Stimulated activated memory B cell treated with anti-CD40 and anti-IgM and Interleukin-4, amounts not matched to agents 10 μg/mL and 1 μg/mL and 100 μg/mL, for 72 hours (primary cell): ENCODE measurements at places on chromosomes 7 and 10.

GRCh38 chr7:47040795-47041347 is 541.0 kb downstream of the TNS3 start:
- no peaks in the 10 kb centered on the region for H3K36me3 ChIP-seq
- H3K27ac ChIP-seq, result no peak overlapping the region
- ATAC-seq, result no peak
- no peaks in the 10 kb centered on the region for H3K4me1 ChIP-seq
- H3K27me3 ChIP-seq, result peaks cover 12% of the 10 kb centered on the region

- no peak overlapping the region for H3K4me3 ChIP-seq
- H3K36me3 ChIP-seq, result no peaks in the 10 kb centered on the region
- H3K27ac ChIP-seq, result no peak overlapping the region
- ATAC-seq, result no peak
These were observed 141.4 kb downstream of the LSMEM1 start for GRCh38 chr7:112622159-112622715.

DNA sequence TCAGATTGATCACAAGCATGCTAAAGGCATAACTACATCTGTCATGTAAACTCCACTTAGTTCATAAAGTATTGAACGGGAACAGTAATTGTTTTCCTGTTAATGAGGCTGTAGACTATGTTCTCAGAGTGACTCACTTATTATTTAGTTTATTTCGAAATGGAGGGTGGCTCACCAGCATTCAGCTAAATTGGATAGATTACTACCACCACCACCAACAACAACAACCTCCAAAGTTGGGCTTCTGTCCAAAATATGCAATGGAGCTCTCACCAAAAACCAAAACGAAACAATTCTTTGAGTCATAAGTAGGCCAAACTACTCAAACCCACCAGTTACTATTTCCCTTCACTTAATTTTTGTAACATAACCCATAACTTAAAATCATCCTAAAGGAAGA is 127.9 kb upstream of the NRBF2 start:
- H3K27ac ChIP-seq, result no peak overlapping the region
- ATAC-seq, result no peak
- no peaks in the 10 kb centered on the region for H3K36me3 ChIP-seq
- no peaks in the 10 kb centered on the region for H3K4me1 ChIP-seq
- H3K4me3 ChIP-seq, result no peak overlapping the region

GRCh38 chr10:130982802-130983201 is 328.7 kb downstream of the TCERG1L start:
- no peaks in the 10 kb centered on the region for H3K4me1 ChIP-seq
- ATAC-seq, result no peak
- H3K4me3 ChIP-seq, result no peak overlapping the region
- no peak overlapping the region for H3K27ac ChIP-seq
- no peaks in the 10 kb centered on the region for H3K36me3 ChIP-seq
- no peaks in the 10 kb centered on the region for H3K27me3 ChIP-seq

DNA sequence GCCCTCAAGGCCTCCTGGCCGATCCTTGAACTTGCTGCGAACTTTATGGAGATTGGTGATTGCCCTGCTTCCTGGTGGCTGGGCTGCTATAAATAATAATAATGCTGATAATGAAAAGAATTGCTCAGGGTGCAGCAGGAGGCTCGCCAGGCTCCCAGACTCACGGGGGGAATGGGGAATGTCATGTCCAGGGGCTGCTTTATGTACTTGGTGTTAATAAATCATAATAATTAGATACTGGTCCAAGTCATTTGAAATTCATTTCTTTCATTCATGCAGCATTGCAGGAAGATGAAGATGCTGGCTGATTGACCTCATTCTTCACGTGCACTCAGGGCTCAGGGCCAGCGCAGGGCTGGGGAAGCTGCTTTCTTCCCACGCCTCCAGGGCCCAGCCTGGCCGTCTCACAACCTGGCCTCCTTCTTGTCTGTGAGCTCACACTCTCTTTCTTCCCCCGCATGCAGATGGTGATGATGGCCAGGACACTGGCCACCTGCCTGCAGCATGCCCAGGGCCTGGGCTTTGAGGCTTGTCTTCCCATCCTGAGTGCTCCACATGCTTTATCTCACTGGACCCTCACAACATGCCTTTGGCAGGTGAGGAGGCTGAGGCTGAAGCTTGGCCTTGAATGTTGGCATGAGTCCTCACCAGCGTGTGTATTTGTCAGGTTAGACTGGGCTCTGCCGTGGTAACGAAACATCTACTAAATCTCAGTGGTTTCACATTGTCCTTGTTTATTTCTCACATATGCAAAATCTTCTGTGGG is 138.4 kb upstream of the TNS3 start:
- H3K27ac ChIP-seq, result peak overlapping the region; percentile 57
- no peak overlapping the region for H3K4me3 ChIP-seq
- no peaks in the 10 kb centered on the region for H3K36me3 ChIP-seq
- H3K27me3 ChIP-seq, result no peaks in the 10 kb centered on the region

GRCh38 chr7:46076527-46076926 is 155.5 kb upstream of the IGFBP3 start:
- H3K27ac ChIP-seq, result no peak overlapping the region
- no peak overlapping the region for H3K4me3 ChIP-seq
- no peaks in the 10 kb centered on the region for H3K36me3 ChIP-seq
- no peaks in the 10 kb centered on the region for H3K4me1 ChIP-seq
- no peak for ATAC-seq

- H3K27ac ChIP-seq, result no peak overlapping the region
- H3K4me3 ChIP-seq, result no peak overlapping the region
- peaks cover 7% of the 10 kb centered on the region for H3K36me3 ChIP-seq
- no peaks in the 10 kb centered on the region for H3K4me1 ChIP-seq
These were observed 178.0 kb downstream of the AMPH start for GRCh38 chr7:38453168-38453567.

- no peak for ATAC-seq
- H3K27ac ChIP-seq, result no peak overlapping the region
- H3K27me3 ChIP-seq, result no peaks in the 10 kb centered on the region
These were observed 15.0 kb downstream of the CXCL12 start for GRCh38 chr10:44369854-44370253.

DNA sequence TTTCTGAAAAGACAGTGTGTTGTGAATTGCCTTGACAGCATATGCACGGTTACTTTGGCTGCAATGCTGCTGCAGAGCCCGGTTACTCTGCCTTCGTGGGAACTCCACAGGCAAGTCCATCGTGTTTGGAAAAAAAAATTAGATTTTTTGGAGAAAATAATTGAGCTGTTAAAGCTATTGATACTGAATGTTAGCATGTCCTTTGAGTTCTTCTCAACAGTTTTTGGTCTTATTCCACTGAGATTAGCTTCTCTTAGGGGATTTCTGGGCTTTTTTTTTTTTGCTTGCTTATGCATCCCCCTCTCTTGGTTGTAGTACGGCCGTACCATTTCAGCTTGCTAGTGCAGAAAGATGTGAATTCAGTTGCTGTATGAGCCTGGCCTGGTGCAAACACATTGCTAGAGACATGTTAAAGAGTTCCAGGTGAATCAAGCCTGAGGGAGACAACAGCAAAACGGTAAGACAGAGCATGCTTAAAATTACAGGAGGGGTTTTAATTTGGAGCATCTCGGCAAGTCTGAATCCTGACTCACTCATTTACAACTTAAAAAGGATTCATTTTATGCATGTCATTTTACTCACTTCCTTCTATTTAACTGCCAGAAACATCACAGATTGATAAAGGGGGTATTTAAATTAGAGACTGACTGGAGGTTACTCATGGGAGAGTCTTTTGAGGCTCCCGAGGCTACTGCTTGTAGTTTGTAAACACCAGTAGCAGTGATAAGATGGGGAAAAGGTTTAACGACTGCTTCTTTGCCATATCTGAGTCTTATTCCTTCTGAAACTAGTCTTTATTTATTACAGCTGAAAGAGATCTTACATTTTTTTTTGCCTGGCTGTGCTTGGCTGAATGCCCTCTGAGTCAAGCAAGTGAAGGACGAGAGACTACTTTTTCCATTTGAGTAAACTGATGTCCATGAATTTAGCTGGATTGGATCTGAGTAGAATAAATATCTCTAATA is 113.7 kb downstream of the CDK14 start:
- peak; percentile 80 for ATAC-seq
- H3K27me3 ChIP-seq, result no peaks in the 10 kb centered on the region
- peak overlapping the region; percentile 92 for H3K27ac ChIP-seq
- peaks cover 85% of the 10 kb centered on the region for H3K4me1 ChIP-seq
- peak overlapping the region; percentile 85 for H3K4me3 ChIP-seq
- H3K36me3 ChIP-seq, result no peaks in the 10 kb centered on the region

DNA sequence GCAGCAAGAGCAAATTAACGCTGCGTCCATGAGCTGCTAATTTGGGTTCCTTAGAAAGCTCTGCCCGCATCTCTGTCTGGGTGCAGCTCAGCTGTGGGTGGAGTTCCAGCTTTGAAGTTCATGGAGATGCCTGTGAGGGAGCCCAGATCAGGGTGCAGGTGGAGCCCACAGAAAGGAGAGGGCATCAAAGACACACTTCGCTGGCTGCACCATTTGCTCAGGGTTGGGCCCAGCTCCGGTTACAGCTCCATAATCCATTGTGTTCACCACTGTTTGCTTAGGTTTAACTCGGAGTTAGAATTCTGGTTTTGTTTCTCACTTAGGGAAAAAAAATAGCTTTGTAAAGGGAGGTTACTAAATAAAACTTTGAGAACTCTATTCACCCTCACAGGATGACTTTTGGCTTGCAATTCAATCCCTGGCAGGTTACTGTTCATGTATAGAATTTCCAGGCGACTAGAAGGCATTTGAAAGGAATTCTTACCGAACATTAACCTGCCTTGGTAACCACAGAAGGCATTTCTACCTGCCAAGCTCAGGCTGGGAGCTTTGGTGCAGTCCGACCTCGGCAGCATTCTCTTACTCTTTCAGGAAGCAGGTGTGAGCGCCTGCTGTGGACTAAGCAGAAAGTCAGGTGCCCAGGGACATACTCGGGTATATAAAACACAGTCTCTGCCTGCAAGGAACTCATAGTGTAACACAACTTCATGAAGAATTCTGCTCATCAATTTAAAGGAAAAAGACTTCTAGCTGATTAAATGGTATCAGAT is 179.5 kb upstream of the RNF32 start:
- no peak overlapping the region for H3K27ac ChIP-seq
- no peaks in the 10 kb centered on the region for H3K4me1 ChIP-seq
- H3K4me3 ChIP-seq, result no peak overlapping the region
- peaks cover 22% of the 10 kb centered on the region for H3K27me3 ChIP-seq

GRCh38 chr10:52877451-52877850 is 104.9 kb upstream of the MBL2 start:
- no peak for ATAC-seq
- no peaks in the 10 kb centered on the region for H3K27me3 ChIP-seq
- H3K36me3 ChIP-seq, result no peaks in the 10 kb centered on the region

DNA sequence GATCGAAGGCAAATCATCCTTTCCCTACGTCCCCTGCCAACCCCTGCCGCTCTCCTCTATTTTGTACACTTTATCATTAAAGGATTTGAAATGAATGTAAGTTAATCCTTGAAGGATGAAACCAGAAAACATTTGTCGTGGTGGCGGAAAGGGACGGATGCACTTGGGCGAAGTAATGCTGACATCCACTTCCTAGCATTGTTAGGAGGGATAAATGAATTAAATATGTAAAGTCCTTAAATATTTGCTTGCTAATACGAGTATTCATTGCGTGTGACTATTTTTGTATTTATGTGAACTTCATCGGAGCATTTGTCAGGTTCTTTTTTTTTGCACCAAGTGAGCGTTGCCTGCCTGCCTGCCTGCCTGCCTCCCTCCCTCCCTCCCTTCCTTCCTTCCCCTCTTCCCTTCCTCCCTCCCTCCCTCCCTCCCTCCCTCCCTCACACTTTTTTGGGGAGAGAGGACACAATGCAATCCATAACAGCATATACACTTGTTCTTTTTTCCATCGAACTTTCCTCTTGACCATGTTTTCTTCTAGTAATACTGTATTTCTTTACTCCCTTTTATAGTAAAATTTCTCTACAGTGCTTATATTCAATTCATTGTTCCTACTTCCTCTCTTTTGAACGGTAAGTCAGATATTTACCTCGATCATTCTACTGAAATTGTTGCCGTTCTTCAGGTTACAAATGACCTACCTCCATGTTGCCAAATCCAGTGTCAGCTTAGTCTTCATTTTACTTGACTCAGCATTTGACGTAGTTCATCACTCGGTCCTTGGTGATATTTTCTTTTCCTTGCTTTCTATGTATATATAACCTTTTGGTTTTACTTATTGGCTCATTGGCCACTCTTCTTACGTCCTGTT is 831 bp downstream of the CCDC7 start:
- H3K4me1 ChIP-seq, result peaks cover 9% of the 10 kb centered on the region
- peak overlapping the region; percentile 99 for H3K27ac ChIP-seq
- H3K27me3 ChIP-seq, result peaks cover 3% of the 10 kb centered on the region
- no peaks in the 10 kb centered on the region for H3K36me3 ChIP-seq
- peak overlapping the region; percentile 95 for H3K4me3 ChIP-seq

DNA sequence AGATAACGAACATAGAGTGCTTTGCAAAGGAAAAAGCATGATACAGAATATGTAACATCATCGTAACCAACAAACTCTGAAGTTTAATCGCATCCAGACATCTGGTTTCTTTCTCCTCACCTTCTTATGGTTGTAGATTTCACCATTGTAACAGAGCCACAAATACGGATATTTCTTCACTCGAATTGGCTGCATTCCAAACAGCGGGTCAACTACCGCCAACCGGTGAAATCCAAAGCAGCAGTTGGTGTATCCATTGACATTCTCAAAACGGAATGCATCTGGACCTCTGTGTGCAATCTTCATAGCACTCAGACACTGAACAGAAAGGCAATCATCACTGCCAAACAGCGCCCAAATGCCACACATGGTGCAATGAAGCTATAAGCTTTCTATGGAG is 3.4 kb downstream of the ASNS start:
- no peak overlapping the region for H3K27ac ChIP-seq
- no peaks in the 10 kb centered on the region for H3K27me3 ChIP-seq
- H3K4me3 ChIP-seq, result no peak overlapping the region
- H3K4me1 ChIP-seq, result peaks cover 17% of the 10 kb centered on the region
- ATAC-seq, result no peak
- H3K36me3 ChIP-seq, result peaks cover 21% of the 10 kb centered on the region

DNA sequence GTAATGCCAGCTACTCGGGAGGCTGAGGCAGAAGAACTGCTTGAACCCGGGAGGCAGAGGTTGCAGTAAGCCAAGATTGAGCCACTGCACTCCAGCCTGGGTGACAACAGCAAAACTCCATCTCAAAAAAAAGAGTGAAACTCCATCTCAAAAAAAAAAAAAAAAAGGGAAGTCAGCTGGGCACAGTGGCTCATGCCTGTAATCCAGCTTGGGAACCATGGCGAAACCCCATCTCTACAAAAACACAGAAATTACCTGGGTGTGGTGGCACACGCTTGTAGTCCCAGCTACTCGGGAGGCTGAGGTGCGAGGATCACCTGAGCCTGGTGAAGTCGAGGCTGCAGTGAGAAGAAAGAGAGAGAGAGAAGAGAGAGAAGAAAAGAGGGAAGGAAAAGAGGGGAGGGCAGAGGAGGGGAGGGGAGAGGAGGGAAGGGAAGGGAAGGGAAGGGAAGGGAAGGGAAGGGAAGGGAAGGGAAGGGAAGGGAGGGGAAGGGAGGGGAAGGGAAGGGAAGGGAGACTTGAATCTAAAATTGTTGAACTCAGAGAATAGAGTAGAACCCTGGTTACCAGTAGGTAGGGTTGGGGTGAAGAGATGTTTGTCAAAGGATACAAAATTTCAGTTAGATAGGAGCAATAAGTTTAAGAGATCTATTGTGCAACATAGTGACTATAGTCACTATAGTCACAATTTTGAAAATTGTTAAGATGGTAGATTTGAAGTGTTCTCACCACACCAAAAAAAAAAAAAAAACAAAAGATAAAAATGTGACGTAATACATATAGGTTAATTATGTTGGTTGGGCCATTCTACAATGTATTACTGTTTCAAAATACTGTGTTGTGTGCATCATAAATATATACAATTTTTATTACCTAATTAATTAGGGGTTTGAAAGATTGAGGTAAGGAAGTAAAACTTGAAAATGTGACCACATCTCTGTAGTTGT is 2.5 kb downstream of the SLC16A9 start:
- no peak overlapping the region for H3K4me3 ChIP-seq
- no peak for ATAC-seq
- H3K27ac ChIP-seq, result no peak overlapping the region
- H3K36me3 ChIP-seq, result no peaks in the 10 kb centered on the region
- peaks cover 7% of the 10 kb centered on the region for H3K4me1 ChIP-seq
